ENCODE measurements at places on chromosomes 4 and X.

DNA sequence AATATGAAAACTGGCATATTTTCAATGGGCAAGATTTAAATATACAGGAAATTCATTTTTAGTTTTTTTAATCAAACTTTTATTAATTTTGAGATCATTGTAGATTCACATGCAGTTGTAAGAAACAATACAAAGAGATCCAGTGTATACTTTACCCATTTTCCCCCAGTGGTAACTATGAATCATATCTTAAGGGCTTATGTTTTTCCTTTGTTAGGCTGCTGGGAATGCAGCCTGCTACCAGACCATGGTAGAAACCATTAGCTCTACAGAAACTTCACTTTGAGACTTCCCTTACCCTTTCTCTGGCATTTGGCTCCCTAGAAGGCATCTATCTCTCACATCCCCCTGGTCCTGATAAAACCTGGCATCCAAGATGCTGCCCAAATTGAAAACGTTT, 147.6 kb upstream of the EOLA2 start:
- DNase-seq = no peak

DNA sequence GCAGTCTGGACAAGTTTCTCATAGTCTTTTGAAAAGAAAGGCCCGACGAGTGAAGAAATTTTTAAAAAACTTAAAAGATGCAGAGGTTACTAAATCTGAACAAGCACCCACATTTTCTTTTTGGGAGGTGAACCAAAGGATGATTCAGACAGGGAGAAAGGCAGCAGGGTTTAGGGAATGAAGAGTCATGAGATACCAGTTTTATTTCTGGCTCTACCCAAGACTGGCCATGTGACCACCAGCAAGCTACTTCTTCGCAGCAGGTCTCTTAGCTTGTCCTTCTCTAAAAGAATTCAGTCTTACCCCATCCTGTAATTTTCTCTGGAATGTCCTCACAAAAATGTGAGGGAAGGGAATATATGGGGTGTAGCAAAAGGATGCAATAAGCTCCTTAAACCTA, 37.6 kb downstream of the AMOT start:
- no peak for DNase-seq

DNA sequence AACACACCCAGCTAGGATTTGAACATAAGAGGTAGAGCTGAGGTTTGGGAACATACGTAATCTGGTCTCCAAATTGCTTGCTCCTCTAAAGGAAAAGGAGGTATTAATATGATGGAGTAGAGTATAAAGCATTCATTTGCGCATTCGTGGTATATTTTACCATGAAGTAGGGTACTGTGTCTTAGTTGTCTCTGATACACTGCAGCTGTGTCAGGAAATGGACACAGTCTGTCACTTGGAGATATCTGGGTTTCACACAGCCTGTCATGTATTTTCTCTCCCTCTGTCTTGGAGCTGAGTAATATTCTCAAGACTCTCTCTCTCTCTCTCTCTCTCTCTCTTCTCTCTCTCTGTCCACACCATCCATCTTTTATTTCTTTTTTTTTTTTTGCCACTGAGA, 274.8 kb upstream of the UGT8 start:
- DNase-seq = no peak

DNA sequence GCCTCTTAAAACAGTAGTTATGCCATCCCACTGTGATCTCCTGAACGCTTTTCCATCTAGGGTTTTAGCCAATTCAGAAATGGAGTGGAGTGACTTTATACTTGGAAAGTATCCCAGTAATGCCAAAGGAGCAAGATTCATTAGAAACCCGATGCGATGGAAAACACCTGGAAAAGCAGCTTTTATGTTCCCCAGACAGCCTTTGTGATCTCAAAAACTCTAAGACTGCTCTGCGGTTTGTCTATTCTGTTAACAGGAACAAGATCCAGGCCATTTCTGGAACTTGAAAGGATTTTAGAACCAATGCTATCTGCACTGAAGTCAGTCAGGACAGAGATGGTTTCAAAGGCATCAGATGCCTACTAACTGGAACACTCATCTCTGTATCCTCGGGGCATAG, 145.1 kb downstream of the APBB2 start:
- DNase-seq = no peak

- no peak for DNase-seq
These were observed 49.4 kb downstream of the RTL9 start for GRCh38 chrX:110407910-110408545.
